Heart left ventricle (tissue), 16 donors: ENCODE measurements at places on chromosomes 2 and 18. TPM values are rescaled to one million over a fixed set of nuclear protein-coding genes. Genes with fewer than 3 reads are reported as not detected.
A peak's percentile ranks its signal among the peaks of the same experiment; 100 is the strongest.

DNA sequence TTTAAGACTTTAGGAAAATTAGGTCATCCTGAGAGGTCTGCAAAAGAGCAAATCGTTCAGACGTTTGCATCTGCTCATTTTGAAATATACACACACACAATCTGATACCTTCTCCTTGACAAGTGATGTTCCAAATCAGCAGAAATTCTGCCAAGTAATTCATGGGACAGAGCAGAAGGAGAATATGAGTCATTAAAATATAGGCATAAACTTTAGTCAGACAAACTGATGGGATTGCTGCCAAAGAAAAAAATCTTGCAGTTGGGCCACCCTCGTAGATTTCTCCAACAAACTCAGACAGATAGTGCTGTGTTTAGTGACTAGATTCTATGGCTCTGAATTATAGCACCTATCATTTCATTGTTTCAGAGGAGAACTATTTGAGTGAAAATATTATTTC, 336.3 kb downstream of the NYAP2 start:
- no peak for DNase-seq
- no peak overlapping the region for H3K27ac ChIP-seq
- no peak overlapping the region for H3K4me3 ChIP-seq
- H3K4me1 ChIP-seq = no peaks in the 10 kb centered on the region

- no peaks in the 10 kb centered on the region for H3K27me3 ChIP-seq
- DNase-seq = no peak
- peak overlapping the region; percentile 92 for H3K4me3 ChIP-seq
- peak overlapping the region; percentile 97 for H3K27ac ChIP-seq
These were observed 777 bp upstream of the C18orf32 start for GRCh38 chr18:49487711-49488310.

GRCh38 chr18:61503688-61504087, 170.5 kb downstream of the CDH20 start:
- no peaks in the 10 kb centered on the region for H3K36me3 ChIP-seq
- H3K4me3 ChIP-seq = no peak overlapping the region
- no peak for DNase-seq
- H3K27me3 ChIP-seq = no peaks in the 10 kb centered on the region
- no peak overlapping the region for H3K27ac ChIP-seq

DNA sequence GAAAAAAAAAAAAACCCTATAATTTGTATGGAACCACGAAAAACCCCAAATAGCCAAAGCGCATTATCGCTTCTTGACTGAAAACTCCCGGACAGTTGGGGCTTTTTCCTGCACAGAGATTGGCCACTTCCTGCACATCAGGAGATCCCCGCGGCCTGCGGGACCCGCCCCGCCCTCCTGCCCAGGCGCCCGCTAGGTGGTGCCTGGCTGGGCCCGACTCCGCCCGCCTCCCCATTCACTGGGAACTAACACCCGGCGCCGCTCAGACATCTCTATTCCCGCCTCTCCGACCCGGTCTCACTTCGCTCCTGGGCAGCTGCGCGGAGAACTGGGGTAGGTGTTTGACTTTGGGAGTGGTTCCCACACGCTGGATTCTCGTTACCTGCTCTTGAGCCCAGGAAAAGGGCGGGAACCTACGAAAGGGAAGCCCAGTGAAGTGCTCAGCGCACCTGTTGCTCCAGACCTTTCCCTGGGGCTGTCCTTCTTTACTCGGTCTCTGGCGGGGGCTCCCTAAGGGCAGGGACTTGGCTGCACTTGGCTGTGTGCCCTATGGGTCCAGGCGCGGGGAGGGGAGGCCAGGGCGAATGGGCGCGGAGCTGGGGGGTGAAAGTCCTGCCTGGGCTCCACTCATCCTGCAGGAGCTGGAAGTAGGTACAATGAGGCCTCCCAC, at the start of gene HMSD:
TSS of gene HMSD (plus strand) at position 234 of the 670 bp plus-strand sequence. CDS start 4,155 bp downstream, outside the sequence.
- peaks cover 12% of the 10 kb centered on the region for H3K27me3 ChIP-seq
- peaks cover 7% of the 10 kb centered on the region for H3K4me1 ChIP-seq
- no peak within 1 kb of the TSS for H3K27ac ChIP-seq
- no peaks in the 10 kb centered on the region for H3K36me3 ChIP-seq

DNA sequence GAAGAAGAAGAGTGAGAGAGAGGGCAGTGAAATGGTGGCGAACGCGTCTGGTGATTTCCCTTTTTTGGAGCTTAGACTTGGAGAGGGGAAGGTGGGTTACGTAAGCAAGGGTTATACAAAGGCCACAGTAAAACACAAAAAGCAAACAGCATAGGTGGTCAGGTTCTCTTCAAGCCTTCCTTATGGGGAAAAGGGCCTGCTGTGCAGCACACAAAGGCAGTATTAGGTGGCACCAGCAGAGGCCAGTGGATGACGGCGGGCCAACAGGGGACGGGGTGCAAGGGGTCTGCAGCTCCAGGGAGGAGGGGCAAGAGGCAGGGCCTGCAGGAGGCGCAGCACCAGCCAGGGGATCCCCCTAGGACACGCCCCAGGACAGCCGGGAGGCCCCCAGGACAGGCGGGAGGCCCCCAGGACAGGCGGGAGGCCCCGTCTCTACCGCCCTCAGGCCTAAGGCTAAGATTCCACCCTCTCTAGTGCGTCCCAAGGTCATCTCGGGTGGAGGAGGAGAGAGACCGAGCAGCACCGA, 32.6 kb upstream of the NPC1 start:
- H3K4me1 ChIP-seq = no peaks in the 10 kb centered on the region
- no peak overlapping the region for H3K27ac ChIP-seq
- H3K36me3 ChIP-seq = no peaks in the 10 kb centered on the region
- no peak for DNase-seq

The AQP12A gene
- total RNA-seq = not detected

The MEMO1 gene
- total RNA-seq = 61.3 TPM
